Pancreas (tissue), 10 donors: ENCODE measurements at places on chromosomes 12 and 14. TPM values are rescaled to one million over a fixed set of nuclear protein-coding genes. Genes with fewer than 3 reads are reported as not detected.

- DNase-seq, result no peak
Observed at GRCh38 chr12:32494656-32495055, 95.3 kb downstream of the FGD4 start.

GRCh38 chr14:34623506-34623905, 6.4 kb downstream of the SNX6 start:
- no peak for DNase-seq

DNA sequence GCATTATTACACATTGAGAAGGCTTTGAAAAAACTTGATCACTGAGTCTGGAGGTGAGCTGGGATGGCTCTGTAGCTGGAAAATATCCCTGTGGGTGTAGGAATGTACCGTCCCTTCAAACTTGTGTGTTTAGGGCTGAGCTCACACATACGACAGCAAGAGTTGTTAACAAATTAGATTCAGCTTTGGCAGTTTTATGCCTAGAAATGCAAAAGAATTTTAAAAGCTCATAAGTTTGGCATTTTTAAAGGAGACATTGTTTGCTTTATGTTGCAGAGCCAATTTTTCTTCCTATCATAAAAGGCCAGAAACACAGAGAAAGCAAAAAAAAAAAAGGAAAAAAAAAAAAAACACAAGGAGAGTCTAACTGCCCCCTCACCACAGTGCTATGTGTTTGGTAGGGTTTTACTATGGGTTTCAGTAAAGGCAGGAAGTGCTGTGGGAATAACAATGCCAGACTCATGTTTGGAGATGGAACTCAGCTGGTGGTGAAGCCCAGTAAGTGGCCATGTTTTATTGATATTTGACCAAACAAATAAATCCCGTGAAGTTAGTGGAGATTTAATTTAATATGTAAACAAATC, 78.4 kb downstream of the DAD1 start:
- no peak for DNase-seq

The ARHGEF40 gene
- total RNA-seq, result 38.0 TPM

DNA sequence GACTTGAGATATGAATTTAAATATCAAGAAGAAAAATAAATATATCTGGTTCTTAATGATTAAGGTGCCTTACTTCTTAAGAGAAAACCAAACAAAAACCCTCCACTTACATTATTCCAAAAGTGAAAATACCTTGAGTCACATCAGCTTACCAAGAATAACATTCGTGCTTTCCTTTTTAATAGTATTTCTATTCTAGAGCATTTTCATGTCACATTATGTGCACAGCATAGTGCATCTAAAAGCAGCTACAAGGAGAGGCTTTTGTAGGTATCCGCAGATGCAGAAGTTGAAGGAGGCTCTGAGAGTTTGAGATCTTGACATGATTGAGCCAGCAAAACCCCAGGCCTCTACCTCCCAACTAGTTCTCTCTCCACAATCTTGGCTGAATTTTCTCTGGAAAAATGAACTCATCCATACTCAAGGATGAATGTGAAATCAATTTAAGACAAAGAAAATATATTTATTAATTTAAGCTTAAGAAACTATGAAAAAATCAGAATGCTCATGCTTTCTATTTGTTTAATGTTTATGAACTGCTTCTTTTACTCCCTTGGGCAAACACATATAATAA, 275.0 kb downstream of the AKAP6 start:
- no peak for DNase-seq

The CCER1 gene
- total RNA-seq, result not detected

DNA sequence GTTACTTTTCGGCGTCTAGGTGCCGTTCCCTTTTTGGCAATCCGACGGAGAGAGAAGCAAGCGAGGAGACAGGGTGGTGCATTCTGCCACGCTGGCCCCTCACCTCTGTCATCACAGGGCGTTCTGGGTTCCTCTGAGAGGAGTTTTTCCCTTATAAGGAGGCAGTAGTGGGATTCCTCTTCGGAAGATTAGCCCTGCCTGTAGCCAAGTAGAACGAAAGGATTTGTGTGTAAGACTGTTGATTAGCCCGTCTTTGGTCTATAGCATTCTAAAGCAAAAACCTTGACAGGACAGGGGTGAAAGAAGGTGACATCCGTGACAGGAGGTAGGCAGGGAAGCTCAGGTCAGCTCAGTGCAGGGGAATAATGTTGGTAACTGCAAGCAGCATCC, 9.1 kb upstream of the NEMF start:
- peak; percentile 58 for DNase-seq

The GLI1 gene
- not detected for total RNA-seq

GRCh38 chr12:63508543-63508942, 159.8 kb downstream of the DPY19L2 start:
- no peak for DNase-seq

The KRT74 gene
- not detected for total RNA-seq

The OAS1 gene
- total RNA-seq, result 10.9 TPM

GRCh38 chr12:113473942-113474341, 2.3 kb upstream of the LHX5 start:
- DNase-seq, result no peak

DNA sequence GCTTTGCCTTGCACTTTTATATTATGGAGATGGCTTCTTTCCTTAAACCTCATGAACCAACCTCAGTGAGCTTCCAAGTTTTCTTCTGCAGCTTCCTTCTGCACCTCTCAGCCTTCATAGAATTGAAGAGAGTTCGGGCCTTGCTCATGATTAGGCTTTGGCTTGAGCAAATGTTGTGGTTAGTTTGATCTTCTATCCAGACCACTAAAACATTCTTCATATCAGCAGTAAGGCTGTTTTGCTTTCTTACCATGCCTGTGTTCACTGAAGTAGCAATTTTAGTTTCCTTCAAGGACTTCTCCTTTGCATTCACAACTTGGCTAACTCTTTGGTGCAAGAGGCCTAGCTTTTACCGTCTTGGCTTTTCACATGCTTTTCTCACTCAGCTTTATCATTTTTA, 125.4 kb downstream of the SNAPC1 start:
- DNase-seq, result no peak

DNA sequence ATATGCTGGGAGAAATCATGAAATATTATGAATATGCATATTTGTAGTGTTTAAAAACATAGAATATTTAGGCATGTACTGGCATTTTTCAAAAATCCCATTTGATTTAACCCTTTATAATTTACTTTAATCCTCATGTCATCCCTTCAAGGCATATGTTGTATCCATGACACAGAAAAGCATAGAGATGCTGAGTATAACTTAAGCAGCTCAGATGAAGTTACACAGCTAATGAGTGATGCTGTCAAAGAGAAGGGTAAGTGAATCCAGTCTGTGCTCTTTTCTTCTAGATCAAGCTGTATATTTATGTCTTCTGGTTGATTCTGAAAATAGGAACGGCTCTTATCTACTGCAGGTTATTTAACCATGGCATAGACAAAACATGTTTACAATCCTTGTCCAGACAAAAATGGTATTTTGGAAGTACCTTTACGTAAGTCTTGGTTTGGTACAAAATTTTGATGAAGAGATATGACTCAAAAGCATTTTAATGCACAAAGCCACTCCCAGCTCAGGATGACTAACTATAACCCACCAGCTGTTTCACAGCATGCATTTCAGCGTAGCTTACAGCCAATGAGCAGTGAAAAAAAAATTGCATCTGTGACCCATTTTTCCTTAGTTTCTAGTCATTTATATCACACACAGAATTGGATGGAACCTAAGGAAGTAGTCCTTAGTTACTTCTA, 201.7 kb downstream of the STXBP6 start:
- no peak for DNase-seq

- no peak for DNase-seq
Observed at GRCh38 chr12:13223179-13223804, 26.8 kb downstream of the EMP1 start.

The TMEM119 gene
- 1.3 TPM for total RNA-seq

The SIX1 gene
- not detected for total RNA-seq

DNA sequence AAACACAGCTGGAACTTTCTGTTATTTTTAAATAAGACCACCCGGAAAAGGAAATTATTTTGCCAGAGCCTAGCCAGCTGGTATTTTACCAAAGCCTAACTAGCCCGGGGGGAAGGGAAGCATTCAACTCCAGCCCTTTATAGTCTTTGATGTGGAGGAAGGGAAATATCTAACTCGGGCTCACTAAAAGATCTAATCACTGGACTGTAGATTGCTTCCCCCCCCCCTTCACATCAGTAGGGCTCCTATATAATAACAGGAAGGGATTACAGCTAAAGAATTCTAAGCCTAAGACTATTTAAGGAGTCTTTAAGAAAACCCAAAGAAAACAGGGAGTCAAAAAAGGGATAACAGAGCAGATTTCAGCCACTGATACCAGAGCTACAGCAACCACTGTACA, 431.1 kb downstream of the KCNH5 start:
- DNase-seq, result no peak

- DNase-seq, result no peak
Observed at GRCh38 chr12:122147514-122148290, 26.3 kb downstream of the IL31 start.

DNA sequence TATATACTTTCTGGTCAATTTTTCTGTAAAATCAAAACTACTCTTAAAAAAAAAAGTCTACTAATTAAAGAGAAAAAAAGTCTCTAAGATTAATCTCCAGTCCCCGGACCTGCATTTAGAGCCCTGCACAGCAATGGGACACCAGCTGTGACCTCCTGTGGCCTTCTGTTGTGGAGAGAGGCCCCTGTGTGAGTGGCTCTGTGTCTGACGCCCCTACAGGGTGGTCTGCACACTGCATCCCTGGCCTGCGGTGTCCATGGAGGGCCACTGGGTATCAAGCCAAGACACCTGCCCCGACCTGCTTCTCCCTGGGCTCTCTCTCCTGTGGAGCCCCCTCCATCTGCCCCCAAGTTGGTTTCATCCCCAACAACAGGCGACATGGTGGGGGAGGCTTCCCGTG, 248.0 kb upstream of the DIO3 start:
- no peak for DNase-seq

GRCh38 chr14:25090716-25091454, 40.9 kb upstream of the STXBP6 start:
- DNase-seq, result no peak

The SLC38A4 gene
- total RNA-seq, result 7.6 TPM

DNA sequence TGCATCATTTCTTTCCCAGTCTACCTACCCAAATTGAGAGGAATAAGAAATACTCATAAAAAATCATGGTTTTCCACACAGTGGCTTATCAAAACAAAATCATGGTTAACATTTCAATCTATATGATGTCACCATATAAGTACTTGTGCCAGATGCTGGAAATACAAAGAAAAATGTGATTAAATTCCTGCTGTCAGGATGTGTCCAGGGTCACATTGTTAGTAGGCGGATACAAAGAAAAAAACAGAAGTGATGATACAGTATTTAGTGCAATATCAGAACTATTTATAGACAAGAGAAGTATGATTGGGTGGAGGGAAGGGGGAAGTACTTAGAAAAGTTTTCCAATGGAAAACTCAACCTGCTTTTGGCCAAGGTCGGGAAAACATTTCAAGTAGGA, 47.0 kb upstream of the OR6J1 start:
- DNase-seq, result no peak

The KLHL33 gene
- total RNA-seq, result 0.34 TPM

GRCh38 chr12:131106349-131106941, 152.7 kb downstream of the ADGRD1 start:
- no peak for DNase-seq

DNA sequence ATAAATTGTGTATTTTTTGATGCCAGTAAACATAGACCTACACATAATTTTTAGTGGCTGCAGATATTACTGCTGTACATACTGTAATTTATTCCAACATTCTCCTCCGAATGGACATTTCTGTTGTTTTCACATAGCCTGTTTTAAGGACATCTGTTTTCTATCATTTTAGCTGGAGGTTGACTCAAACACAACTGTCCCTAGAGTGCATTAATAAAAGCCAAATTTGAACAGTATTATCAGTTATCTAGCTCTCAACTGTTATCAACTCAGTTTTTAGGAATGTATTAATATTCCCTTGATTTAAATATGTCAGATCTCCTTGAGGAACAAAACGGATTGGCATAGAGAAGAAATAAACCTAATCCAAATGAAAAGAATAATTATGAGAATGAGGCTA, 17.2 kb upstream of the PIWIL1 start:
- DNase-seq, result no peak

The RTN1 gene
- total RNA-seq, result 5.0 TPM

The LRRK2 gene
- total RNA-seq, result 9.0 TPM

DNA sequence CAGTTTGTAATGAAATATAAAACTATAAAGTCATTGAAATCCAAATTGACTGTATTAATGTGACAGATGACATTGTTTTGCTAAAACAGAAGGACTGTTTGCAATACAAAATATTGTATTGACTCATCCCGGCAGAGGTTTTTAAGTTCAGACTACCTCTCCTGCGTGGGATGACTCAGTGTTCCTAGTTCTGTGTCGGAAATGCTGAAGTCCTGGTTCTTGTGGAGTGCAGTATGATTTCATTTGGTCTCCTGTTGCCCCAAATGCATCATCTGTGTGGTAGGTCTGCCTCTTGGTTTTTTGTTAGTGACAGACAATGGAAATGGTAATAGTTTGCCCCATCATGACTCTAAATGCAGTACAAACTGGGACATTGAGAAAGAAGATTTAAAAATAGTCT, 27.8 kb downstream of the PELI2 start:
- no peak for DNase-seq

- DNase-seq, result no peak
Observed at GRCh38 chr14:91417983-91418386, 365 bp upstream of the CCDC88C start.

The GNG2 gene
- 9.2 TPM for total RNA-seq

DNA sequence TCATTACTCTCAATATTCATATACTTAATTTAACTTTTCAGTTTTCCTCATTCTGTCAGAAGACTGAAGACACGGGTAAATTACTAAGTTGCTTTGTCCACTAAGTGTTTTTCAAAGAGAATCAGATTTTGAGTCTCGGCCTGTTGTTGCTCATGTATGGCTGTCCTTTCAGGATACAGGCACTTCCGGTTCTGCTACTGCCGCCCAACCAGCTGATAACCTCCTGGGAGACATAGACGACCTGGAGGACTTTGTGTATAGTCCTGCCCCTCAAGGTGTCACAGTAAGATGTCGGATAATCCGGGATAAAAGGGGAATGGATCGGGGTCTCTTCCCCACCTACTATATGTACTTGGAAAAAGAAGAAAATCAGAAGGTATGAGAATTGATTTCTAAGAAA, 28.3 kb upstream of the TEAD4 start:
- DNase-seq, result no peak

- DNase-seq, result no peak
Observed at GRCh38 chr12:19657118-19657731, 217.9 kb downstream of the AEBP2 start.

DNA sequence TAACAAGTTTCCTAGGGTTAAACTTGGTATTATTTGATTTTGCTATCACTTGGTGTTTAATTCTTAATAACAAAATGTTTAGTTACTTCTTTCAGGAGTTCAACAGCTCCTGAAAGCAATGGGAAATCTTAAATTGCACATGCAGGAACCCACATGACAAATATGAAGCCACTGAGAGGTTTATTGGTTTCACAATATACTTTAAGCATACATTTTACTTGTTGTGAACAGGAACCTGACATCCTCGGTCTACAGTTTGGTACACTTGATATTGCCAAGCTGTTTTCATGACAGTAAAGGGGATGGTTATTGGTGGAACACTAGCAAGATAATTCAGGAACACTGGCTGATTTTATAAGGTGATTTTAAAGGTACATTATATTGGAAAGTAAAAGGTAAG, 46.2 kb downstream of the SLC38A1 start:
- no peak for DNase-seq

GRCh38 chr12:32819424-32819823, 63.7 kb upstream of the YARS2 start:
- DNase-seq, result no peak

- DNase-seq, result no peak
Observed at GRCh38 chr12:7879246-7879645, 6.5 kb upstream of the SLC2A14 start.
